ENCODE measurements at places on chromosomes 4 and X.

GRCh38 chrX:45710081-45710801 is 509.6 kb upstream of the DIPK2B start:
- DNase-seq, result peak; percentile 87

- DNase-seq, result no peak
Observed at GRCh38 chrX:17549107-17549651, 174.2 kb downstream of the NHS start.

DNA sequence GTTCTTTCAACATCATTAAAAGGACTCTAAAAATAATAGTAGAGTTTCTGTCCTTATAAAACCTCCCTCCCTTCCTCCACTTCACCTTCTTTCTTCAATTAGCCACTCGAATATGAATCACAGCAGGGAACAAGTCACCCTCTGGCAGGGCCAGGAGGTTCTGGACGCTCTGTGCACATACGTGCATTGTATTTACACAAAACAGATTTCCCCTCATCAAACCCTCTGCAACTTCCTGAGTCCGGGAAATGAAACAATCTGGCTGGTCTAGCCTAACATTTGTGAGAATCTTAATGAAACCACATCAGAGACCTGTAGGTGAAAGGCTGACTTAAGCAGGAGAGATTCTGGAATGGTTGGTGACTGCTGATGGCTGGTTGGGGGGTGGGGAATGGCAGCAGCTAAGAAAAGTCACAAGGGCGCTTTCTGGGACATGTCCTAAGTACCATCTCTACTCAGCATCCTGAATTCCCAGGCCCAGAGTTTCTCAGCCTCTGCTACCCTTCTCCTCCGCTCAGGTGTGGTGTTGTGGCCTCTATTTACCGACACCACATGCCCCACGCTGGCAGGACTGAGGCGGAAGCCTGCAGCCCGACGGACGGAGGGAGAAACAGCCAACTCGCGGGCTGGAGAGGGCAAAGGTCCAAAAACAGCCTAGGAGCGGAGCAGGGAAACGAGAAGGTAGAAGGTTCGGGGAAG is 1.0 kb downstream of the ZDHHC9 start:
- DNase-seq, result no peak

DNA sequence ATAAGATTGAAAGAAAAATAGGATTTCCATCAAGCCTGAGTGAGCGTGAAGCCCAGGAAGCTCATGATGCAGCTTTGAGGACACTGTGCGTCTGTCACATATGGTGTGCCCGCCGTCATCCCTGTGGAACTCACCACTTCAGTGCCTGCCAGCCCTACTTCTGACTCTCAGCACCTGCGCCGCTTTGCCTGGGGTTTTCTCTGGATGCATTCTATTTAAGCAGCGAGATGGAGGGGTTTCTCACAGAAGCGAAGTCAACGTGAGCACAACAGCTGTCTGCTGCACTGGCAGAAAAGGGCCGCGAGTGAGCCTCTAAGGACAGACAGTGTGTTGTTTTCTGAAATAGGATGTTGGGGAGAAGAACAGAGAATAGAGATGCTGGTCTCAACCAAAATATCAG is 6.2 kb upstream of the TMEM128 start:
- no peak for DNase-seq

DNA sequence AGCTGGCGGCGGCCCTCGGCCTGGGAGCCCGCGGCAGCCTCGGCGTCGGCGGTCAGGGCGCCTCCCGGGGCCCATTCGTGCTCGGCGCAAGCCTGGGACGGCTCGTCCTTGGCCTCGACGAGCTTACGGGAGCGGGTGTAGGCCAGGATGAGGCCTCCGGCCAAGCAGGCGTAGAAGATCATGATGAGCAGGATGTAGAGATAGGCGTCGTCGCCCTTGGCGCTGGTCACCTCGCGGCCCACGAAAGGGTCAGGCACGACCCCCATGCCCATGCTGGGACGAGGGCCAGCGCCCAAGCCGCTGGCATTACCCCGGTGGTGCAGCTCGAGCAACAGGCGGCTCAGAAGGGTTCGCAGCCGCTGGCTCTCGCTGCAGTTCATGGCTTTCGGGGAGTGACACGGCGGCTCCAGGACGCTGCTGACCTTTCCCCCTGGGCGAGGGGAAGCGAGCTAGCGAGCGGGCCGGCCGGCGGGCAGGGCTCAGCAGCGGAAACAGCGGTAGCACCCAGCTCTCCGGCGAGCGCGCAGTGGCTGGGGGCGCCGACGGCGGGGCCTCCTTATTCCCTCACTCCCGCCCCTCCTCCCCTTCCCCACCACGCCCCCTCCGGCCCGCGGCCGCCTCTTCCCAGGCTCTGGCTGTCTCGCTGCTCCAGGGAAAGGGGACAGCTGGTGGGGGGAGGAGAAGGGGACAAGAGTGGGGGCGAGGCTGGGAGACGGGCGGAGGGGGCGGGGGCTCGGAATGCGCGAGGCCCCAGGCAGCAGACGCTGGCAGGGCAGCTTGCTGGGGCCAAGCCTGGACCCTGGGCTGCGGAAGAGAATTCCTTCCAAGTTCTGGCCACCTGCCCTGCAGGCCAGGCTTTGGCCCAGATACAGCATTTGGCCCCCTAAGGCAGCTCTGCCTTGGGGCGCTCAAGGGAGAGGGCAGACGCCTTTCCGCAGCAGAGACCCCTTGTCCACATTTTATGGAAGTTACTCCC is at the start of gene KCNE5:
Gene KCNE5 (minus strand): TSS at position 532 of the 976 bp plus-strand sequence. CDS start 152 bp downstream, at position 380.
- no peak for DNase-seq

- DNase-seq, result peak; percentile 65
Observed at GRCh38 chr4:90958256-90958895, 831.2 kb downstream of the CCSER1 start.

GRCh38 chrX:15107367-15107988 is 162.4 kb downstream of the ASB9 start:
- DNase-seq, result no peak
